Neural crest cell (in vitro differentiated cells): ENCODE measurements at places on chromosomes 7 and 10.

DNA sequence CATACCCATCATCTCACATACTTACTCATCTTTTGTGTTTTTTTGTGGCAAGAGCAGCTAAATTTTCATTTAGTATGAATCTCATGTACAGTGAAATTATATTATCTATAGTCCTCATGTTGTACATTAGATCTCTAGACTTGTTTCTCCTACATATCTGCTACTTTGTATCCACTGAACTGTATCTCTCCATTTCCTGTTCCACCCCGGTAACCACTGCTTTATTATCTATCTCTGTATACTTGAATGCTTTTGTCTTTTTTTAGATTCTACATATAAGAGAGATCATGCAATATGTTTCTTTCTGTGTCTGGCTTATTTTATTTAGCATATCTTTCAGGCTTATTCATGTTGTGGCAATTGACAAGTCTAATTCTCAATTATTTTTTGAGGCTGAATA lies 125.1 kb downstream of the ANKRD7 start:
- DNase-seq, result no peak

DNA sequence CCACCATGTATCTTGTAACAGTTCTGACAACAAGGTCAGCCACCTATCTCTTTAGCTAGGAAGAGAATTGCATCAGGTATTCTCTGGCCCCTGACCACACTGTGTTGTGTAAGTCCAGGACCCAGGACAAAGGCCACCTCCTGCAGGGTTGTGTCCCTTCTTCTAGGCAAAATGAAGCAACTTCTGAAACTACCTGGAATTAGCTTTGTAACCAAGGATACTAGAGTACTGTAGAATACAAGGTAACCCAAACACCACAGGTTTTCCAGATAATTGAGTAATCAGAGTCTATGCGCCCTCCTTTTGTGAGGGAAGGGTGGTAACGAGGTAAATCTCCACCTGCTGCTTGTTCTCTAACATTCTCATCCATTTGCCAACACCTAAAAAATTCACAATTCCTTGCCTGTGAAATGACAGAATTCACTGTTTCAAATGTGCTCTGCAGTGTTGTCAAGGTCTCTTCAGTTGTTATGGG lies 51.7 kb downstream of the SGMS1 start:
- no peak for DNase-seq

DNA sequence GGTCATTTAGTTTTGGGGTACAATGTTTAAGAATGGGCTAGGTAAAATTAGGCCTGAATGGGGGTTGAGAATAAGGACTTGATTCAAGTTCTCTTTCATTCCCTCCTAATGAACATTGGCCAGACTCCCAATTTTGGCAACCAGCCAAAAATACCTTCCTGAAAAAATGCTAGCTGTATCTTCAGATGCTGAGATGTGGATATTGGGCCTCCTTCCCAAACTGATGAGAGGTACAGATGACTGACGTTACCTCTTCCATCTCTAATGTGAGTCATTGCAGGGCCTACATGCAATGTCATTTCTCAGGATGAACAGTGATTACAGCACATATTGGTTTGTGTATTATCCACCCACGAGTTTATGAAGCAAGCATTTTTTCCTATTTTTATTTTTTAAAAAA lies 151.6 kb downstream of the SND1 start:
- no peak for DNase-seq

DNA sequence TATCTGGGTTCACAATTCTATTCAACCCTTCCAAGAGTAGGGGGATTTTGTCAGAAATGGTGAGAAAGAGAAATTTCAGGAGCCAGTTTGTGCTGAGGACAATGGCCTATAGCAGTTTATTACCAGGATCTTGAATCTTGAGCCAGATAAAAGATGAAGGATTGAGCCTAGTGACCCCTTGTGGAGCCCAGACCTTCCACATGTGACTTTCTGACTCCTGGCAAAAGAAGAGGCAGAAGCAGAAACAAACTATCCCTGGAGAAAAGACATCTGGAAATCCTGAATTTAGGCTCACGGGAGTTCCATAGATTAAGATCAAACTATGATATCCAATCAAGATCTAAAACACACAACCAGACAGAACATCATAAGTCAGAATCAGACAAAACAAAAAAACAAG lies 60.9 kb upstream of the CHRM2 start:
- no peak for DNase-seq

- no peak for DNase-seq
These were observed 16.4 kb downstream of the ITGA8 start for GRCh38 chr10:15703151-15703880.

- DNase-seq, result no peak
These were observed 316 bp downstream of the RBM48 start for GRCh38 chr7:92528958-92529264.

GRCh38 chr7:46080595-46081159 lies 159.6 kb upstream of the IGFBP3 start:
- no peak for DNase-seq

GRCh38 chr10:78375854-78376785 lies 342.5 kb downstream of the RPS24 start:
- DNase-seq, result peak; percentile 33

DNA sequence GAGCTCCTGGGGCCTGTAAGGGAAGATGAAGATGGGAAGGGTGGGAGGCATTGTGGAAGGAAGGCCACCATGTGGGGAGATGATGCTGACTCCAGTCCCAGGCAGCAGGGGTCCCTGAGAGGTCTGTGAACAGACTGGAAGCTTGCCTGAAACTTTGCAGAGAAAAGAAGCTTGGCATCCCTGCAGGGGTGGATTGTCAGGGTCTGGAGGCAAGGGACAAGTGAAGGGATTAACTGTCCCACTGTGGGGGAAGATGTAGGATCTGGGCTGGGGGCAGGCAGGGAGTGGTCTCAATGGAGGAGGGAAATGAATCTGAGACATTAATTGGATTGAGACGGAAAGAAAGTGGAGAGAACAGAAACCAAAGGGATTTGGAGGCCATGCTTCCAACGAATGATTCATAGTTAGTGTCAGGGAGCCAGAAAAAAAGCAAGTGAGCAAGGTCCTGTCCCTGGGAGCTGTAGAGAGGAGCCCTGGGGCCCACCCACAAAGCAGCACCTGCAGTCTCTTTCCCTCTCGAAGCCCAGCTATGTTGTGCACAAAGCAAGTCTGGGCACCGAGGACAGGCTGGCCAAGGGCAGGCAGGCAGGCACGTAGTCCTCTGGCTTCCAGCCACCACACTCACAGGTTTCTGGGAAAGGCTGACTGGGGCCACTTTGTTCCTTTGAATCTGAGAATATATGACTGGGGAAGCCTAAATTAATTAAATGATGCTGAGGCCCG lies 4.7 kb upstream of the SLC18A3 start:
- DNase-seq, result no peak

GRCh38 chr7:136034132-136034531 lies 57.0 kb upstream of the MTPN start:
- no peak for DNase-seq

DNA sequence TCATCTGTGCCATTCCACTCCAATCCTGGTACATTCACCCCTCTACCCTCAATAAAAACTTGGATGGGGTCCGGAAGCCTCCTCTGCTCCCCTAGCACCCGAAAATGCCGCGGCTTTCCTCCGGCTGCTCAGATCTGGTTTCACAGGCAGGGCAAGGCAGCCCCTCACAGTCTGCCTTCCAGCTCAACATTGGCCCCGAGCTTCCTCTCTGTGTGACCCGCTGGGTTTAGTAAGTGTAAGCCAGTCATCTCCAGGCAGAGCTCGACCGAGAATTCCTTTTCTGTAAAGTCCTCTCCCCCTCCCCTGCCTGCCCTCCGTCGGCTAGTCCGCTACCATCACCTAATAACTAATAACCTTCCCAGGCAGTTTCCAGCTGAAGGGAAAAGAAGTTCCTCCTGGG lies 3.4 kb downstream of the INHBA start:
- DNase-seq, result no peak

GRCh38 chr7:57165285-57165899 lies 33.2 kb upstream of the ZNF479 start:
- no peak for DNase-seq

- no peak for DNase-seq
These were observed 2.1 kb upstream of the ADAM8 start for GRCh38 chr10:133278577-133279265.

GRCh38 chr7:2030475-2031450 lies 202.0 kb downstream of the MAD1L1 start:
- DNase-seq, result no peak

DNA sequence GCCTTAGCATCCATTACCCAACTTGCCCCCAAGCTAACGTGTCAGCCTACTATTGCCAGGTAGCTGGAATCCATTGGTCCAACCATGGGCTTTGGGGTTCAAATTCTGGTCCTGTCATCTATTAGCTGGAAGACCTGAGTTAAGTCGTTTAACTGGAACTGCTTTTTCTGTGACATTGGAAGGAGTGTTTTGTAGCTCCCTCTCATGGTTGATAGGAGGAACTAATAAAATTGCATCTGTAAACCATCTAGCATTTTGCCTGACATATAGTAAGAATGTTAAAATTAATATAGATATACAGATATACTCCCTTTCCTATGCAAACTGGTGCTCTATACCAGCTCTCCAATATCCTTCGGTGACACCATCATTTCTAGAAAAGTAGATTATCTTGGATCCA lies 23.8 kb upstream of the SLF2 start:
- DNase-seq, result no peak

- no peak for DNase-seq
These were observed 237.9 kb downstream of the ADARB2 start for GRCh38 chr10:1499359-1499957.

- DNase-seq, result no peak
These were observed 449.1 kb downstream of the KCNMA1 start for GRCh38 chr10:77188521-77188920.

- no peak for DNase-seq
These were observed 97.8 kb downstream of the HIPK2 start for GRCh38 chr7:139679731-139680594.

GRCh38 chr7:6576024-6576866 lies 1.0 kb upstream of the ZDHHC4 start:
- no peak for DNase-seq

DNA sequence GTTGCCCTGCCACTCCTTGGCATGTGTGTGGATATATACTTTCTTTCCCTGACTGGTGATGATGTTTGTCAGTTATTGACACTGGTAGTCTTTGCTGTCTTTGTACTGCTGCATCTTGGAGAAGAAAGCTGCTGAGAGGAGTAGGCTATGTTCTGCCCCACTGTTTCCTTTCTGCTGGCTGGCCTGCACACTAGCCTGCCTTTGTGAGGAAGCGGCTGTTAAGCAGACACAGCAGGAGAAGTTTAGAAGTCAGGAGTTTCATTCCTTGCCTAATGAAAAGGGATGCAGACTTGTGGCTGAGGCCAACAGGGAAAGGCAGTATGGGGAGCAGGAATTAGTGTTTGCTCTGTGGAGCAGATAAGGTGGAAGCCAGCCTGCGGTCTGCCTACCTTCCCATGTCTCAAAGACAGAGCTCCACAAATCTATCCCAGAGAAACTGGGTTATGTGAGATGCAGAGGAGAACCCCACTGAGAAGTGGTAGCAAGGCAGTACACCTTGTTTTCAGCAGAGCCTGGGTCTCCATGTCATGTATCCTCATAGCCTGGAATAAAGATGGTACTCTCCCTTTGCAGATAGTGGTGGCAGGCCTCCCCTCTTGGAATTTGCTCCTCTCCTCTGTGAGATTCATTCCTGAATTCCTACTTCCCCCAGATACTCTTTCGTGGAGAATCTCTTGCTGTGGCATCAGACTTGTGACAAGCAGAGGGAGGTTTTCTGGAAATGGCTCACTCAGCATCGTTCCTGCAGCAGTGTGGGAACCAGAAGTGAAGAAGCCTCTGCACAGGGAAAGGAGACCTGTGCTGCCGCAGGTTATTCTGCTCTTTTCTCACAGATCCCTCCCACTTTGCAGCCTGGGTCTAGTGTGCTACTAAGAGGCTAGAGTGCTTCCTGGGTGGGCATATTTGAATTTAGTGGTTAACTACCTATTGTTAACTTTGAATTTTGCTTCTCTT lies 130.2 kb downstream of the LRRC4 start:
- DNase-seq, result no peak

DNA sequence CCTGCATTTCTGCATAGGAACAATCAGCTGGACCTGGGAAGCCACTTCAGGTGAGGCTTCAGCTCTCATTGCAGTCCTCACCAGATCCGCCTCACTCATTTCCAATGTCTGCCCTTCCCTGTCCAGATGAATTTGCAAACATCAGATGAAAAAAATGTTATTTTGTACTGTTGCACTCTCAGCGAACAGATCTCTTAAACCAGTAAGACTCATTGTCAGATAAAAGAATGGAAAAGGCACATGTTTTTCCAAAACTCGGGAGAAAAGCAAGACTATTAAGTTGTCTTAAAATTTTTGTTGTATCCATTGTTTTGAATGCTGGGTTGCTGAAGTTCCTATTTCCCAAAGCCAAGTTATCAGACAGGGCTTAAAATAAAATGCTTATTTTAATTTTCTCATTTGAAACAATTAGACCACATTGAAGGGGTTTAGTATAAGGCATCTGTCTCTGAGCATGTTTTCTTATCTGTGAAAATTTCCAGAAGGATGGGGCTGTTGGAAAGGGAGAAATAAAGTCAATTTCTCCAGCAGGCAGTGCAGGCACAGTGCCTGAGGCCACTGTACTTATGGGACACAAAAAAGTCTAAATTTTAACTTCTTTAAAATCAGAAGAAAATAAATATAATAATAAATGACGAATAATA lies 396.8 kb downstream of the KCNMA1 start:
- no peak for DNase-seq

DNA sequence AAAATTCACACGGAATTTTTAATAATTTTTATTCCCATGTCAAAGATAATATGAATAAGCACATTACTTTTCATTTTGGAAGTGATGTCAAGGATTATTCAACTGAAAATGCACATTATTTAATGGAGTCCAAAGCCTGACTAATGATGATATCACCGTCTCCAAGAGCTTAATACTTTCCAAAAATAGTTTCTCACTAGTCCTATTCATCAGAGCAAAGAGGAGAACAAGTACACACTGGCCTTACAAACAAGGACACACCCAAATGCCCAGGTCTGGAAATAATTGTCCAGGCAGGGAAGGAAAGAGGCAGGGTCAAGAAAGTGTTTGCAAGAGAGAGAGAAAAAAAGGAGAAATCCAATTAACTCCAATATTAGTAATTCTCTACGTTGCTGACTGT lies 216.8 kb upstream of the CCDC6 start:
- DNase-seq, result no peak

- peak; percentile 69 for DNase-seq
These were observed 155.5 kb upstream of the LYZL2 start for GRCh38 chr10:30784897-30785605.

- no peak for DNase-seq
These were observed 190.8 kb upstream of the TMEM196 start for GRCh38 chr7:19964246-19964645.

GRCh38 chr10:71285180-71285545 lies 33.9 kb upstream of the SLC29A3 start:
- DNase-seq, result peak; percentile 57

DNA sequence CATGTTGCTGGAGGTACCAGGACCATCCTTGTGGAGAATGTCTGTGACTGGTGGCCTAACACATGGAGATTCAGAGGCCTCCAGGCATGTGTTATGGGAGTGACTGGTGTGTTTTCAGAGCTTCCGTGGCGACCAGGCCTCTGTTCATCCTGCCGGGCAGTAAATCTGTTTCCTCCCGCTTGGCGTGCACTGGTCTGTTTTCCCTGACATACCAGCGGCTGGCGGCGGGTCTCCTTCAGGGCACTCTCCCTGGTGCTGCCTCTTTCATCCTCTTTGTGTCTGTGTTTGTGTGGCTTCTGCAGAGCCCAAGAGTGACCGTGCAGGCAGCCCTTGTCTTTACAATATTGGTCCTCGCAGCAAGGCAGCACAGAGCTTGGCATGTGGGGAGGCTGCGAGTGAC lies 385.1 kb upstream of the MKI67 start:
- no peak for DNase-seq

- DNase-seq, result peak; percentile 73
These were observed 99.4 kb downstream of the CCDC3 start for GRCh38 chr10:12902135-12902572.
